Hippocampal formation (tissue), 2 donors: ENCODE measurements at places on chromosomes 2 and 18.

DNA sequence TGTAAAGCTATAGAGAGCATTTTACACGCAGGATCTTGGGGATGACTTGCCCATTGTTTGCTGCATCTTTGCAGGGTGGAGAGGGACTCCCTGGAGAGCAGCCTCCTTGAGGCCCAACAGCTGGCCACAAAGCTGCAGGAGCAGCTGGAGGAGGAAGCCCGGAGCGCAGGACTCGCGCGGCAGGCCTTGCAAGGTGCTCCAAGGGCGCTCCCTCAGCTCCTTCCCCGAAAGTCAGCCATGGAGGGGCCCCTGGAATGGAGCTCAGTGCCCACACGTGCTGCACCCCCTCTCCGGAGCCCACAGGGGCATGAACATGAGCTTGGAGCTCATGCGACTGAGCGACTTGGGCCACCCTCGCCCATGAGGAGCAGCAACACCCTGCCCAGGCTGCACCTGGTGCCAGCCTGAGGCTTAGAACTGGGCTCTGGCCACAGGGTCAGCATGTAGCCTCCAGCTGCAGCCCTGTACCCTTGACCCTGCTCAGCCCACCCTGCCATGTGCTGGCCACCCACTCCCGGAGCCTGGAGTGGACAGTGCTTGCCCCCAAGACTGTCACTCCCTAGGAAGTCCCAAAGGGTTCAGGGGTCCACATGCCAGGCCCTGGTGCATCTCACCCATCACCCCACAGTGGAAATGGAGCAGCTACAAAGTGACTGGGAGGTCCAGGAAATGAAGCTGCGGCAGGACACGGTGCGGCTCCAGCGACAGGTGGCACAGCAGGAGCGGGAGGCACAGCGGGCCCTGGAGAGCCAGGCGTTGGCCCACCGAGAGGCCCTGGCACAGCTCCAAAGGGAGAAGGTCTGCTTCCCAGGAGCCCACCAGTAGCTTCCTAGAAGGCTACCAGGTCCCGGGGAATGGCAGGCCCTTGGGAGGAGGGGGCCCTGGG lies 43.0 kb downstream of the CROCC2 start:
- DNase-seq, result no peak

DNA sequence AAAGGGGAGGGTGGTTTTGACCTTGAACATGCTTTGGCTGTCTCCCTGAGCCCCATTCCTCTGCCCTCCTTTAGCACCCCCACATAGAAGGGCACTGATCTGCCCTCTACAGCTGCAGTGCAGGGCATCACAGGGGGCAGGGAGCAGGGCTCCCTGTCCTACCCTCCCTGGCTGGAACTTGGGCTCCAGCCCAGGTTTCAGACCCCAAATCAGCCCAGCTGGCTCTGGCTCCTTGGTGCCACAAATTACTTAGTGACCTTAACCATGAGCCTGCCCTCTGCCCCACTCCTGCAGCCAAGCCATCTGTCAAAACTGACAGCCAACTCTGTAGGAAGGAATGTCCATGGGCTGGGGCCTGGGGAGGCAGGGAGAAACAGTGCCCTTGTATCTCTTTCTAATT lies 105.6 kb downstream of the MAPK4 start:
- no peak for DNase-seq

- peak; percentile 67 for DNase-seq
Observed at GRCh38 chr2:142131010-142131669, at the start of gene LRP1B. LRP1B (minus strand) TSS chr2:142131016; CDS start chr2:142130729, 287 bp downstream.

DNA sequence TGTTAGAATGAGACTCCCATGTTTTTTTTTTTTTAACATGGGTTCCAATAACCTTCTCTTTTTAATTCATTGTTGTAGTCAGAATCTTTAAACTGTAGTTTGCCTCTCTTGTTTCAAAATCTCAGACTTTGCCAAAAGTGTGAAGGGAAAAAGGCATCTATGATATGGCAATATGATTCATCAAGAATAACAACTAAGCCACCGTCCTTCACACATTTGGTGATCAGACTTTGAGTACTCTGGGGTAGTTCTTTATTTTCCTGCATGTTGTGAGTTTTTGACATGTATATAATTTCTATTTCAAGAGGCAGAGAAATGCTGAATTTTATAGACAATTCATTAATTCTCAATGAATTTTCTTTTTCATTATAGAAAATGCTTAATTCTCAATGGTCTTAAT lies 53.5 kb upstream of the CERS6 start:
- DNase-seq, result no peak

GRCh38 chr2:208183526-208183925 lies 6.3 kb downstream of the C2orf80 start:
- DNase-seq, result no peak

DNA sequence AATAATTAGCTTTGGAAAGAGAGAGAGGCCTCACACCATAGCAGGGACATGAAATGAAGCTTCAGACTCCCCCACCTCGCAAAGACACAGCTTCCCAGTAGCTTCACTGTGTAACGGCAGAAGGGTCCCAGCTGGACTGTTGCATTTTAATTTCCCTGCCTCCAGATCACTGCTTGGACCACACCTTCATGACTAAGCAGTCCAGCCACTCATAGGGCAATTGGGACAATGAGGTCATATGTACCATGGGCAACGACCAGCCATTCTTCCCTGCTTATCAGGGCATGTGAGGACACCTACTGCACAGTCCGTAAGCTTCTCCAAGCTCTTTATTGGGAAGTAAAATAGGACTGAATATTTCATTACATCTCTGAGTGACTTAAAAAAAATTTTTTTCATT lies 183.0 kb downstream of the MREG start:
- no peak for DNase-seq

GRCh38 chr2:163849756-163850435 lies 114.1 kb upstream of the FIGN start:
- DNase-seq, result no peak

DNA sequence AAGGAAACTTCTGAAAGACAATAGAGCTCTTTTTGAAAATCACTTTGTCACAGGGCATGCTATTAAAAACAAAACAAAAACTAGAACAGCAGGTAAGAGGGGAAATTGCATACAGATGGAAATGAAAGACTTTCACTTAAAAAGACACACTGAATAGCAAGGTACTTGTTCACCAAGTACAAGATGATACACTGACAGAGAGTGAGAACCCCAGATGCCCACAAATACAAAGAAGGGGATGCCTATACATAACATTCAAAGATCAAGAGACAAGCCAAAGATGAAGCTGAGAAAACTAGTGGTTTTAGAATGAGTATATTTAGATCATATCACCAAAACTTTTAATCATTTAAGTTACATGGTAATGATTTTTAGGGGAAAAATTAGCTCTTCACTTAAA lies 60.7 kb downstream of the ASXL2 start:
- DNase-seq, result no peak

DNA sequence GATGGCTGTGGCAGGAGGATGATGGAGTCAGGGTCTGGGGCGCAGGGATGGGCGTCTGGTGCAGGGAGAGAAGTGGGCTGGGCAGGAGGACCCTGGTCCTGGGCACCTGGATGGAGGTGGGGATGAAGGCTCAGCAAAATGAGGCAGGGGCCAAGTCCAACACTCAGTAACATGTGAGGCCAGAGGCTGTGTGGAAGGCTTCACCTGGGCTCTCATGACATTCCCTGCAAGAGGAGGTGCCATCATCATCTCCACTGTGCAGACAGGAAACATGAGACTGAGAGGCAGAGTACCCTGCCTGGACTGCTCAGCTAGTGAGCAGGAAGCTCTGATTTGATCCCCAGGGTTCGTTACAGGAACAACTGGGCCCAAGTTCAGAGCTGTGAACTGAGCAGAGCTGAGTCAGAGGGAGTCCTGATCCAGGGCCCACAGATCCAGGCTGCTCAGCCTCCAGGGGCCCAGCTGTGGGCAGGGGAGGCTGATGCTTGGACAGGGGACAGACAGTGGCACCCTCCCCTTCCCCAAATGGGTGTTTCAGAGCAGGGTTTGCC lies 36.9 kb downstream of the HJURP start:
- DNase-seq, result no peak

DNA sequence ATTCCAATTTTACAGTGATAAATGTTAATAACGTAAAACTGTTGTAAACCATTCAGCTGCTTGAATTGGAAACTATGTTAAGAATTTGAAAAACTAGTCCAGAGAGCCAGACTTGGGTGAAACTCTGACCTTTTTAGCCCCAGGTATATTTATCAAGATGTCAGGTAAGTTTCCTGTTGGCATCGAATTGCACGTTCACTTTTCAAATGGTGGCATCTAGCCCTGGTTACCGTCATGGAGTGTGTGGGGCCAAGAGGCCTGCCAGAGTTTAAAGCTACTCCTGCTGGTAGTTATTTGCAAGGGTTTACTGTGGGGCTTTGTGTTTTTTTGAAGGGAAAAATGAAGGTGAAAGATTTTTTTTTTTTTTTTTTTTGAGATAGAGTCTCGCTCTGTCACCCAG lies 109.9 kb downstream of the WDSUB1 start:
- no peak for DNase-seq
